ENCODE measurements at places on chromosomes 3 and 15. TPM values are rescaled to one million over a fixed set of nuclear protein-coding genes. Genes with fewer than 3 reads are reported as not detected.

Gene GABRR3
- not detected for total RNA-seq

Gene MOBP
- total RNA-seq: not detected

Gene LRRN1
- total RNA-seq: not detected

Gene CDCP1
- 0.53 TPM for total RNA-seq

Gene C3orf20
- 0.07 TPM for total RNA-seq

Gene ATP13A5
- total RNA-seq: not detected

Gene OR5K4
- not detected for total RNA-seq

Gene ARHGEF26
- 0.34 TPM for total RNA-seq

Measured in activated CD4-positive, alpha-beta memory T cell treated with anti-CD3 and anti-CD28 coated beads for 36 hours (primary cell).